Sciatic nerve (tissue), 2 donors: ENCODE measurements at places on chromosomes 4 and X.

DNA sequence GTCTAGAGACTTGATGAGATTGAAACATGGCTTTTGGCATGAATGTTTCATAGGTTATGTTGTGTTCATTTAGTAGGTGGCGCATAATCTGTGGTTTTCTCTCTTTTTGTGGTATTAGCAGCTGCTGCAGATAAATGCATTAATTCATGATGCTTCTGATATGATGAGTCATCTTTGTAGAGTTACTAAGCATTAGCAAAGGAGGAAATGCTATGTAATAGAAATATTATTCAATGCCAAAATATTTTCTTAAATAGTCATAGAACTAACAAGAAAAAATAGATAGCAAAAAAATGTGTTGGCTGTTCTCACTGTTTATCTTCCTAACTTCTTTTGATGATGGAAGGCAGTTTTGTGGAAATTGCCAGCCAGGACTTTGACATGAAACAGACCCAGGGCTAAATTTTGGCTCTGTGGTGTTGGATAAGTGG, 3.6 kb downstream of the ZXDB start:
- no peak for DNase-seq

DNA sequence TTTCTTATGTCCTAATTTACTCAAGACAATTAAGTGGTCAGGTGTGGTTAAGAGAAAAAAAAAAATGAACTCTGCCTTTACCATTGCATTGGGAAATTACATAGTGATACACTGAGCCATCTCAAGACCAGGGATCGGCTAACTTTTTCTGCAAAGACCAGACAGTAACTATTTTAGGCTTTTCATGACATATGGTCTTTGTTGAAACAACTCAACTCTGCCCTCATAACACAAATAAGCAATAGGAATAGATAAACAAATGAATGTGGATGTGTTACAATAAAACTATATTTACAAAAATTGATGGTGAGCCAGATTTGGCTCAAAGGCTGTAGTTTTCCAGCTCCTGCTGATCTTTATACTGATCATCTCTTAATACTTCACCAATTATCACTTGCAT, 632.6 kb upstream of the INTU start:
- DNase-seq = no peak

- no peak for DNase-seq
These were observed 637.8 kb upstream of the ADGRL3 start for GRCh38 chr4:60562334-60562733.

- DNase-seq = no peak
These were observed 124.8 kb upstream of the FAT1 start for GRCh38 chr4:186848437-186848836.

DNA sequence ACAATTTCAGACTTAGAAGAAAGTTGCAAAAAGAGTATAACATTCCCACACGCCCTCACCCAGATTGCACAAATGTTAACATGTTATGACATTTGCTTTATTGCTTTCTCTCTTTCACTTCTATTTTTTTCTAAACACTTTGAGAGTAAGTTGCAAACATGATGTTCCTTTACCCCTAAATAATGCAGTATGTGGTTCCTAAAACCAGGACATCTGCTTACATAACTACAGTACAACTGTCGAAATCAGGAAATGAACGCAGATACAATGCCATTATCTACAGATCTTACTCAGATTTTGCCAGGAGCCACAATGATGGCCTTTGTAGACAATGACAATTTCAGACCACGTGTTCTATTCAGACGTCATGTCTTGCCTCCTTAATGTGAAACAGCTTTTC, 22.4 kb downstream of the SH3TC1 start:
- DNase-seq = no peak

GRCh38 chr4:127284236-127284635, 348.5 kb upstream of the INTU start:
- DNase-seq = no peak

DNA sequence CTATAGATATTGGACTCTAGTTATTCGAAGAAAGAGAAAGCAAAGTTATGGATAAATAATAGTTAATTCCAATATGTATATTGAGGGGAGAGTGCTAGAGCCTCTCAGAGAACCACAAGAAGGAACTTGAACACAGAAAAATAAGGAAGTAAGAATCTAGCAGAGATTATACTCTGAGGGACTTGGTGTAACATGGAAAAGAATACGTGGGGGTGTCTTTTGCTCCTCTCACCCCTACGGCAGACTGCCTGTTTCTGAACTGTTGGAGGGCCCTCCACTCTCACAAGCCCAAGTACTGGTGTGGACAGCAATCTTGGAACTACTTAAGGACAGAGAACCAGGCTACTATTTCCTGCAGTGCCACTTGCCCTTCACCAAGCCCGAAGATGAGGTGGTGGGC, 1174.4 kb upstream of the PCDH10 start:
- DNase-seq = no peak

DNA sequence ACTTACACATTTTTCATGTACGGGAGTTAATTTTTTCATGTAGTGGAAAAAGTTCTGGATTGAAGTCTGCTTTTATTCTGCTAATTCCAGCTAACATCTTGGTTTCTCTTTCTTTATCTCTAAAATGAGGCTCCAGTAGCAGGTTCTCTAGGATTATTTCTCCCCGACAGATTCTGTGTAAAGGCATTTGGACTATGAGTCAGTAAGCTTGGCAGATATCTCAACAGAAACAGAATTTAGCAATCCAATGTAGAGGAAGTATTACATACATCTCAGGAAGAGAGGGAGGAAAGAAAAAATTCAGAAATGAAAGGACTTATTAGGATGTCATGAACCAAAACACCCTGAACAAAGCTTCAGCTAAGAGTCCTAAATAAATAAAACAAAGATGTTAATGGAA, 1682.3 kb upstream of the TENM3 start:
- no peak for DNase-seq

DNA sequence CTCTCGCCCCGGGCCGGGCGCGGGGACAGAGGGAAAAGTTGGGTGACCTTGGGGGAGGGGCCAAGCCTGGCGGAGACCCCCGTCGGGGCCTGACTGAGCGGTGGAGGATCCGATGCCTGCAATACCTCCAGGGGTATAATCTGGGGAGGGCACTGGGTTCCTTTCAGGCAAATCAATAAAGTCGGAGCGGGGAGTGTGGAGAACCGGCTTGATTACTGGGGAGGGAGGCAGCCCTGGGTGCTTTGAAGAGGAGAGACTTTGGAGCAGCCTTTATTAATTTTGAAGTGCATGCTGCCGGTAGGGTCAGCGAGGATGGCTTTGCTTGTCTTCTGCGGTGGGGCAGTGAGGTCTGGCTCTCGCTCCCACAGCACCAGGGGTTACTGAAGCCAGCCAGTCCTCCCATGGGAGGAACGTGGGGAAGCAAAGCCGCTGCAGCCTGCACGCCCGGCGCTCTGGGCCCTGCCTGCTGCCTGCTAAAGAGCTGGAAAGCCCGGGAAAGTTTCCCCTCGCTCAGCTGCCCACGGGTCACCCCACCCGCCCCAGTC, 403 bp upstream of the LGI2 start:
- DNase-seq = no peak

DNA sequence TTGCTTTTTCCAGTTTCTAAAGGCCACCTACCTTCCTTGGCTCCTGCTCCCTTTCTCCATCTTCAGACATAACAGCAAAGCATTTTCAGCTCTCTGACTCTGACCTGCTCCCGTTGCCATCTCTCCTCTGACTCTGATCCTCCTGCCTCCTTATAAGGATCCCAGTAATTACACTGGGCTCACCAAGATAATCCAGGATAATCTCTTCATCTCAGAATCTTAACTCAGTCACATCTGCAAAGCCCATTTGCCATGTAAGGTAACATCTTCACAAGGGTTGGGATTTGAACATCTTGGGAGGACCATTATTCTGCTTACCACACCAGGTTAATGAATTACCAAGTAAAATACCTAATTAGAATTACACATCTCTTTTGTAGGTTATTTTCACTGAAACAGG, 41.3 kb upstream of the MAGED1 start:
- DNase-seq = no peak

- no peak for DNase-seq
These were observed 12.3 kb upstream of the TIGD2 start for GRCh38 chr4:89099034-89099433.

DNA sequence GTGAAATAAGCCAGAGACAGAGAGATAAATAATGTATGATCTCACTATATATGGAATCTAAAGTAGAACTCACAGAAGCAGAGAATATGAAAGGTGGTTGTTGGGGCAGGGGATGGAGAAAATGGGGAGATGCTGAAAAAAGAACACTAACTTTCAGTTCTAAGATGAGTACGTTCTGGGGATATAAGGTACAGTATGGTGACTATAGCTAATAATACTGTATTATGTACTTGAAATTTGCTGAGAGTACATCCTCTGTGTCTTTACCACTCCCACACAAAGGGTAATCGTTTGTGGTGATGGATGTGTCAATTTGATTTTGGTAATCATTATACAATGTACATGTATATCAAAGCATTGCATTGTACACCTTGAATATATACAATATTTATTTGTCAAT, 6.6 kb downstream of the FBXL5 start:
- no peak for DNase-seq

DNA sequence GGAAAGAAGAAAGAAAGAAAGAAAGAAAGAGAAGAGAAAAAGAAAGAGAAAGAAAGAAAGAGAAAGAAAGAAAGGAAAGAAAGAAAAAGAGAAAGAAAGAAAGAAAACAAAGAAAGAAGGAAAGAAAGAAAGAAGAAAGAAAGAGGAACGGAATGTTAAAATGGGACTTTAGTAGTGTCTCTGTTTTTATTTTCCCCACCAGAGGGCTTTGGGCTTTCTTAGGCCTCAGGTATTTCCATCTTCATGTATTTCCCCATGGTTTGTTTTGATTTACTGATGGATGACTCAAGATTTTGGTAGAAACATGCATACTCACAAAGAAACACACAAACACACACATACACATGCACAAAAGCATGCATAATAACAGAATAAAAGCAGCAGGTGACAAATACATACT, 181.2 kb downstream of the AFF2 start:
- DNase-seq = no peak

DNA sequence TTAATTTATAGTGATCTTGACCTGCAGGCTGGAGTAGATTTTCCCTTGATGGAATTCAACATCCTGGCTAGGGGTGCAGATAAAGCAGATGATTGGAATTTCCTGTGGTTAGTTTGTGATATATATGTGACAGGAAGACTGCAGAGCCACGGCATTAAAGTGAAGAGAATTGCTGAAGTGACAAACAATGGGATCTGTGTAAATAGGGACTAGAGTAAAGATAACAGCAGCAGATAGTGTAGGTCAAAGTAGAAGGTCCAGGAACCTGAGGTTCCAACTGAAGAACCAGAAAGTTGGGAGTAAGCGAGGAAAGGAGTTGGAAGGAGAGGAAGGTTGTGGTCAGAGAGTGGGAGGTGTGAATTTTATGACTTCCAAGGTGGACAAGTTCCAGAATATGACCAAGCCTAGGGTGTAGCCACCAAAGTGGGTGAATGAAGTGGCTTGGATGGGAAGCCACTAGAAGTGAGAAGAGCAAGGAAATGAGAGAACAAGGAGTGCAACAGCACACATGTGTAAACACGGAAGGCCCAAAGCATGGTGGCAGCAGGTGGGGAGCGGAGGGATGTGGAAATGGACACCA, 325.0 kb downstream of the RAB28 start:
- DNase-seq = no peak

GRCh38 chr4:76001700-76002099, 5.6 kb downstream of the CXCL9 start:
- no peak for DNase-seq

DNA sequence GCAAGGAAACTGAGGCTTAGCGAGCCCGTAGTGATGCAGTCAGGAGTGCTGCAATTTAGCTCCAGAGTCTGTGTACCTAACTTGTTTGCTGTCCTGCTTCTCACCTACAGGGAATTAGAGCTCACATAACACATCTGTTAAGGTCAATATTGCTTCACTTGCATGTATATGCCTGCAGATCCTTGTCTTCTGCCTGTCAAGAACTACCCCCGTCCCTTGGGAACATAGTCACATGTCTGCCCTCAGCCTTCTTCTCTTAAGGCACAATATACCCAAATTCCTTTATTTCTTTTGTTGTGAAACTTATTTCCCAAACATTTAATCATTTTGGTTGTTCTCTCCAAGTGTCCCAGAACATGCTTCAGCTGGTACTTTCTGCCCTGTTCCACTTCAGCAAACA, 103.3 kb upstream of the LEF1 start:
- no peak for DNase-seq

- peak; percentile 56 for DNase-seq
These were observed 36.6 kb upstream of the GRPEL1 start for GRCh38 chr4:7104366-7105031.

DNA sequence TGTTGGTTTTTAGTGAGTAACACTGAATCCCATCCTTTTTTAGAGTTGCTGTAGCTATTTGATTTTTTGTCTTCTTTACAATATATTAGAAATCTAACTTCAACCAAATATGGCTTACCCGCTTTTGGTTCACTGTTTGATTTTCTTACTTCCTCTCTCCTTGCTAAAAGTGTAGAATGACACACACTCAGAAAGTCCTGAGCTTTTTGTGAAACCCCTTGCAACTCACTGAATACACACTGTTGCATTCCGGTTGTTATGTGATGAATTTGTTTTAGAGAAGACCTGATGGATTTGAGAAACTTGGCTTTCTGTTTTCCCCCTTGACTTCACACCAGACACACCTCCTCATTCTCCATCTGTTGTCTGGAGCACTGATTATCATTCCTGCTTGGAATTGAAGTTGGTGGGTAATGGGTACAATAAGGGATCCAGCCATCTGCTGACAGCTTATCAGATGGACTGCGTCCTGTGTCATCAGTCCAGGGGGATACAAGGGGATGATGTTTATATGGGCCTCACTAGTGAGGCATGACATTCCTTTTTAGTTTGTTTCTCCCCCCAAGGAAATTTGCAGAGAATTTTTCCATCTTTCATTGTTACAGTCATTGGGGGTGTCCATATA, 5.2 kb downstream of the TMEM164 start:
- no peak for DNase-seq

DNA sequence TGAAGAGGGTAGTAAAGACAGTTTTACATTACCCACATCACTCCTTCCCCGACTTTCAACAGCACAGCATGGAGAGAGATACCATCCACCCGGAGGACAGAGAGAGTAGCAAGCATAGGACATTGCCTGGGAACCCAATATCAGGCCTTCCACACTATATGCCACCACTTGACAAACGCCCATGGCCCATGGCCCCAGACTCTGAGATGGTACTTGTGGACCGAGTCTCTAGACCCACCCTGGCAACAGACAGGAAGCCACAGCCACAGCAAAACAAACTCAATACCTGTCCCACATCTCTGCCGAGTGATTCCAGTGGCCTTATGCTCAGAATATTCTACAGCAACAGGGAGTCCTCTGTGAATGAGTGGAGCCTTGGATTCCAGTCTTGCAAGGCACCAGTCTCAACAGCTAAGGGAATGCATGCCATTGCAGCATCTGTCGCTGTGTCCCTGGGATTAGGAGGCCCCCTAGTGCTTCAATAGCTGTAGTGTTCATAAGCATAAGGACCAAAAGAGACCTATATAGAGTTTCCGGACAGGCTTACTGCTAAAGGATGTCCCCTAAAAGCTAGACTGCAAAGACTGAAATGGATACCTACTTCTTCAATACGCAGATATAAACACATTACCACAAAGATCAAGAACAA, 14.7 kb upstream of the CT55 start:
- DNase-seq = no peak

GRCh38 chrX:129540722-129541184, 694 bp downstream of the OCRL start:
- no peak for DNase-seq
